ENCODE measurements at places on chromosomes 7 and 10. TPM values are rescaled to one million over a fixed set of nuclear protein-coding genes. Genes with fewer than 3 reads are reported as not detected.
A peak's percentile ranks its signal among the peaks of the same experiment; 100 is the strongest.

- no peak for ATAC-seq
Measured at GRCh38 chr10:21183025-21183424, 285.9 kb upstream of the NEBL start.

DNA sequence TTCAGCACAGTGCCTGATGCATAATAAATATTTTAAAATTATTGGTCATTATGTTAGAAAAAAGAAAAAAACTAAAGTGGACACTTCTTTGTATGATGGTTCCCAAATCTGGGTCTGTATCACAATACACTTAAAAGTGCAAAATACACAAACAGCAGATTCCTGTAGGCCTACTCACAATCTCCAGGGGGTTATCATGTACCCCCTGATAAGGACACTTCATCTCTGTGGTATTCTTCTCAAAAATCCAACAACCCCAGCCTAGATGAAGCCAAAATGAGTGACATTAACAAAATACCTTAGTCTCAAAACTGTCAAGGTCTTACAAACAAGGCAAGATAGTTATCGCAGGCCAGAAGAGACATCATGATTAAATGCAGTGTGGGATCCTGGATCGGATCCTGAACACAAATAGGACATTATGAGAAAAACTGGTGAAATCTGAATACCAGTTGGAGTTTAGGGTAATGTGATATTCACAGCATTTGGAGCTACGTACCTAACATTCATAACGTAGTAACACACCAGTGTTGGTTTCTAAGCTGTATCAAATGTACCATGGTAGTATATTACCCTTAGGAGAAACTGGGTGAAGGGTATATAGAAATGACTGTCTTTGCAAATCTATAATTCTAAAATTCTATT, 45.2 kb downstream of the NSUN6 start:
- ATAC-seq = no peak

Gene EBLN1
- total RNA-seq = 1.6 TPM

DNA sequence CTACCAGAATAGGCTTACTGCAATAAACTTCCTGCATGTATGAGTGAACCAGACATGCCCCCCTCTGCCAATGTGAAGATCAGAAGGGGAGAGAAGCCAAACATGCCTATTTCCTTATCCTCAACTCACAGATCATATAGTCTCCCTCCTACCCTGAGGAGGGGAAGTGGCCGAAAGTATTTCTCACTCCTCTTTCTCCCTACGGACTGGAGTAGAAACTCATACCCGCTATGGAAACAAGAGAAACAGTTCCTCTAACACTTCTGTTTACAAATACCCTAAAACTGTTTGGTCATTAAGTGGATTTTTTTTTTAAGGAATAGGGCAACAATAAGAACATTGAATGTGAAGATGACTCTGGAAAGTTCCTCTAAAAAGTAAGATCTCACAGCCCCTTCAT, 31.4 kb downstream of the CCNJ start:
- ATAC-seq = no peak

Gene GOLGA7B
- total RNA-seq = 0.11 TPM

DNA sequence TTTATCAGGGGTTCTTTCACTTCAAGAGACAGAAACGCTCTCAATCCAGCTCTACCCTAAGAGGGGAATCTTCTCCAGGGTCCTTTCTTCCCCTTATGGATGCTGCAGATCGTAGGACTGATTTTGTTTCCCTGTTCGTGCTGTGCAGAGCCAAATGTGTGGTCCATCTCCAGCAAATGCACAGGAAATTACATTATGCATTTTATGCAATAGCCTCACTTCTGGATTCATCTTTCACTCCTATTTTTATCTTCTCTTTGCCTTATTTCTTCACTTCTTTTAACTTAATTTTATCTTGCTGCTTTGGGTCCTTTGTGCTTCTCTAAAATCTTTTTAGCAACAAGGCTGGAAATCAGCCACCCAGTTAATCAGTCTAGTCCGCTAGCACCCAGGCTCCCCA, 184.5 kb upstream of the INHBA start:
- ATAC-seq = no peak

Gene SRRT
- total RNA-seq = 57.9 TPM

GRCh38 chr10:36681751-36682632, 443.4 kb upstream of the ANKRD30A start:
- ATAC-seq = no peak

- no peak for ATAC-seq
Measured at GRCh38 chr10:105611244-105611798, 970.2 kb downstream of the SORCS3 start.

- ATAC-seq = peak; percentile 11
Measured at GRCh38 chr10:89001024-89001728, 10.6 kb downstream of the FAS start.

- ATAC-seq = no peak
Measured at GRCh38 chr10:121158988-121159579, 307.9 kb downstream of the WDR11 start.

Gene ZNF746
- total RNA-seq = 15.6 TPM

Gene MACROH2A2
- total RNA-seq = 2.7 TPM

Gene ANXA8
- 2.5 TPM for total RNA-seq

GRCh38 chr7:68472688-68473087, 1125.6 kb upstream of the AUTS2 start:
- ATAC-seq = no peak

GRCh38 chr7:38367301-38367890, 94.0 kb upstream of the TARP start:
- no peak for ATAC-seq

DNA sequence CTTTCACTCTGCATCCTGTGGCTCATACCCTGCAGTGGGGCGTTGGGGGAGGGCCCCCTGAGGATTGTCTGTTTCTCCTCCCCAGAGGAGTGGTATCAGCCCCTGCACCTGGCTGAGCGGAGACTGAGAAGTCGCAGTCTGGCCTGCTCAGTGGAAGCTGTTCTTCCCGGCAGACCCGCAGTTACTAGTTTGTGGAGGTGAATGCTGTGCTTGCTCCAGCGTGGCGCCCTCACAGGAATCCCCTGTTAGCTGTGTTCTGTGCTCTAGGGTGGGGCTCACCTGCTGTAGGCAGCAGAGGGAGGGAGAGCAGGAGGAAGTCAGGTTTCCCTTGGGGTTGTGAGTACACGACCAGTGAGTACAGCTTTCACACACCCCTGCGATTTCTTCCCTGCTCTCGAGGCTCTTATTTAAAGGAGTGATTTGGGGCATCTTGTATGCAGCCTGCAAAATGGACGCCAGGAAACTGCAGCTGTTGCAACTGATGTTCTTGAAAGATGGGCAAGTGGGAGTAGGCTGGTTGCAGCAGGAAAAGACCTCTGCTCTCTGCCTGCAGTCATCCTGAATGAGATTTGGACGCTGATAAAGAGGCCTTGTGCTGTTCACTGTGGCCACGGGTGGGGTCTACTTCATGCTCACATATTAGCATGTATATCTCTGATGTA, 66.4 kb downstream of the HK1 start:
- ATAC-seq = no peak

GRCh38 chr7:80520199-80520598, 8.3 kb upstream of the GNAT3 start:
- peak; percentile 45 for ATAC-seq

DNA sequence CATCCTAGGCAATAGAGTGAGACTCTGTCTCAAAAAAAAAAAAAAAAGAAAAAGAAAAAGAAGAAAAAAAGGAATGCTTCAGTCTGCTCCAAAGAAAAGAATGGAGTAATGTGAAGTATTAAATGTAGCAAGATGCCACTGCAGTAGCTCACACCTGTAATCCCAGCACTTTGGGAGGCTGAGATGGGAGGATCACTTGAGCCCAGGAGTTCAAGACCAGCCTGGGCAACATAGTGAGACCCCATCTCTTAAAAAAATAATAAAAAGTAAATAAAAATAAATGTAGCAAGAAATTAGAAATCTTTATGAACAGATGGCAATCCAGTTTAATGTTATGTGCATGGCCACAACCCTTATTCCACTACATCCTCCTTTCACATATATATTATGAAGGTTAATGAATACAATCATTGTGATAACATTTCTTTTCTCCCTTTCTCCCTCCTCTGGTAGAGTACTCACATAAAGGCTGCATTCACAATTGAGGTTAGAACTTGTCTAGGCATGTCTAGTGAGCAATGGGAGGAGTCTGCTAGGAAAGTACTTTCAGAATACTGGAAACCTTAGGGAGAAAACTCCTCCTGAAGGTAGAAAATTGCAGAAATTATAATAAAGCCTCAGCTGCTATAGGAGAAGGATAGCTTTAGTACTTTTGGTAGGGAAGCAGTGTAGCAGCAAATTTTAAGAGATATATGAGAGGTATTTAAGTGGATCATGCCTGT, 20.4 kb downstream of the KLLN start:
- ATAC-seq = peak; percentile 98

- ATAC-seq = peak; percentile 47
Measured at GRCh38 chr10:70820976-70821750, 5.4 kb downstream of the SGPL1 start.

DNA sequence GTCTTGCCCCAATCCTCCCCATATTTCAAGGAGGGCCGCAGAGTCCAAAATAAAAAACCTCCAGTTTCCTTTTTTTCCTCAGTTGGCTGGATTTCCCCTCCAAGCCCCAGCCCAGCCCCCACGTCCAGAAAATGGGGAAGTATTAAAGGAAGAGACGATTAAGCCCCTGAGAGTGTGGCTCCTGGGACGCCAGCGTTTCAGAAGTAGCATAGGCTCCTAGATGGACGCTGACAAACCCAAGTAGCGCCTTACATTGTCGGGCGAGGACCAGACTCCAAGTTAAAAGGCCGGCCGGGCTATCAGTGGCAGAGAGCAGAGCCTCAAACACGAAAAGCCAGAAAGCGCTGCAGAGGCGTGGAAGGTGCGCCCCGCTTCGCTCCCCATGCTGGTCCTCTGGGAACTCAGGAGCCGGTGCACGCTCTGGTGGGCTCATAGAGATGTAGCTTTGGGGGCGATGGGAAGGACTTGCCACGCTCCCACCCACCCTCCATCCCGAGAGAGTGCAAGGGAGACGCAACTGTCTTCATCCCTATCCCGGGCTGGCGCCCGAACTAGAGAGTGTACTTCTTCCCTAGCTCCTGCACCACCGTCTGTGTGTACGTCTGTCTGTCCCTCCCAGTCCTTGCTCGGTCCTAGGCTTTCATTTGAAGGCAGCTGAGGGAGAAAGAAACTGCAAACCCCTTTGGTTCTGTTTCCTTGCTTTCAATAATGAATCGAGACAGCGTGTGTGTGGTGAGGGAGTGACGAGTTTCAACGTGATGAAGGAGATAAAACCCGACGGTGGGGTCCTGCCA, 6.3 kb upstream of the EMX2 start:
- no peak for ATAC-seq

DNA sequence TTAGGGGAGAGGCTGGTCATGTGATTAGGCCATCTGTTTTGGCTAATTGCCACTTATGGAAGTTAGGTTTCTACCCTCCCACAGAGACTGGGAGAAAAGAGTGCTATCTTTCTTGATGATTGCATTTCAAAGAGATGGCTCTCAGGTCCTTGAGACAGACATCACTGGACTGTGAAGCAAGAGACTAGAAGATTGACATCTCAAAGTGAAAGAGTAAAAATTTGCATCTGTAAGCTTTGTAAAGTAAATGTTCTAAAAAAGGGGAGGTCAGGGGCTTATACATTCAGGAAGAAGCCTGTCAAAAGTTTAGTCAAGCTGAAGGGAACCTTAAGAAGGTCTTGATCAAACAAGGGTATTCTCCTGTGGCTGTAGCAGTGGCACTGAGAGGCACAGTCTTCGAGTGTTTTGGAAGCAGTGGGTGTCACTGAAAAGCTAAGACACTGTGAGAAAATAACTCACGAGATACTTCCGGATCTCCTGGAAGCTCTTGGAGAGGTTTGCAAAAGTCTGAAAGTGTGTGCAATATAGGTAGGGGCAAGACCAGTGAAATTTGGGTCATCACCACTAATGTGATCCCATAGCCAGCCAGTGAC, 342.1 kb downstream of the PHF14 start:
- ATAC-seq = no peak

DNA sequence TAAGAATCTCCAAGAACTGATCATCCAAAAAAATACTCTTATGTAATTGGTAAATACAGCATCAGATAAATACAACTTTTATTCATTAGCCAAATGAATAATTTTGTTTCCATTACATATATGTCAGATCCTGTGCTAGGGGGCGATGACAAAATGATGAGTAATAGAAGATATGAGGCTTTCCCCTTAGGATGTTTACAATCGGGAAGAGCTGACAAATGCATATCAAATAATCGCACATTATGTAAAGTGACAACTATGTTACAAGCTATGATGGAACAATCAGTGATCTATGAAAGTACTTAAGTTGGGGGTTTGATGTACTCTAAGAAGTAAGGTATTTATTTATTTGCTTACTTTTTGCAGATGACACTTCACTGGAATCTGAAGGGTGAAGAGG, 465.6 kb upstream of the VSTM2A start:
- no peak for ATAC-seq

DNA sequence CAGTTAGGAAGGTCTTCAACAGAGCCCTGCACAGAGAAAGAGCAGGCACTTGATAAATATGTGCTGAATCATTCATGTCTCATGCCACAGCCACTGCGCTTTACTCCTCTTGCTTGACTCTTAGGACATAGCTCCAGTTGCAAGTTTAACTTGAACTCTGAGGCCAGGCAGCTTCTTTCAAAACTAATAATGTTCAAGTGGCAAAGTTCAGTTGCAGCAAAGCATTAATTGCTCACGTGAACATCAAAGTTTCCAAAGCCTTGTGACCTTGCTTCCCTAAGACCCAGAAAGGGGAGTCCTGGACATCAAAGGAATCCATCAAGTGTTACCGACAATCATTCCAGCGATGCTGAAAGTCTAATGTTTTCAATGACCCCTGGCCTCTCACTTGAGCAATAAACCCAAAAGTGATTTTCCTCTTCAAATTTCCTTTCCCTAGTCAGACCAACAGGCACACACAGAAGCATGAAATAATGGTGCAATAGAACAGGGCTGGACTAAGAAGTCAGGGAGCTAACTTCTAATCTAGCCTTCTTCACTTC, 21.8 kb upstream of the TECTB start:
- ATAC-seq = no peak

GRCh38 chr7:75604408-75604807, 112.3 kb downstream of the SPDYE5 start:
- no peak for ATAC-seq

GRCh38 chr10:32923849-32924248, 34.2 kb downstream of the ITGB1 start:
- no peak for ATAC-seq

DNA sequence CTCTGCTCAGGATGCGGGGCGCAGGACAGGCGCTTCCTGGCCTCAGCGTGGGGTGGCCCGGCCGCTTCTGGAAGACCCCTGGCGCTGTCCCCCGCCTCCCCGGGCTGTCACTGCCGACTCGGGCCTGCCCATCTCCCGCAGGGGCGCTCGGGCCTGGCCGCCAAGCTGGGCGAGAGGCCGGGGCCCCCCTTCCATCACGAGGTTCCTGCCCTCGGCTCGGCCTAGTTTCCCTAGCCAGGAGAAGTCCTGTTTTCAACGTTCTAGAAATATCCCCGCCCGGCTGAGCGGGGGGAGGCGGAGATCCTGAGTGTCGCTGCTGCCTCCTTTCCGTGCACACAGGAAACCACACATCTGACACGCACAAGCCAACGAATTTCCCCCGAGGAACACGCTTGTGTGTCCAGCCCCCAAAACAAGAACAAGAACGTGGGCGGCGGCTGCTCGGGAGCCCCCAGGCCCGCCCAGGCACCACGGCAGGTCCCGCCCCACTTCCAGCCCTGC, 33.7 kb downstream of the AP5Z1 start:
- ATAC-seq = no peak

Gene CHAT
- 5.7 TPM for total RNA-seq

- ATAC-seq = peak; percentile 36
Measured at GRCh38 chr7:17939606-17940301, 540 bp downstream of the SNX13 start.
